ENCODE measurements at places on chromosomes 12 and 14.

GRCh38 chr14:33480071-33480886, 470.6 kb downstream of the EGLN3 start:
- no peak for DNase-seq

DNA sequence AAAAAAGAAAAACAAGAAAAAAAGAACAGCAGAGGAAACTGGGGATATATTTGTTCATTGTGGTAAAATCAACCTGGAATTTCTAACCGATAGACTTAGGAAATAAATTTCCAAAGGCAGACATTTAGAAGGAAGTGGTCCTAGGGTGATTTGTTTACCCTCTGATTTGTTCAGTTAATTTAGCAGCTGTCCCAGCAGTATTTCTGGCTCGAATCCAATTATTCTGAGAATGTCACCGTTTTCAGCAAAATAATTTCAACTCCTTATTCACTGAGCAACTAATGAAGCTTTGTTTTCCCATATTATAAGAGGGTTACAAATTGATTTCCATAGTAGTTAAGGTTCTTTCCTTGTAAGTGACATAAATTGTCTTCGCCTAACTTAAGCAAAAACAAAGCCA, 285.2 kb upstream of the SYT10 start:
- DNase-seq: no peak

GRCh38 chr12:96152164-96152563, 42.0 kb upstream of the ELK3 start:
- DNase-seq: no peak

DNA sequence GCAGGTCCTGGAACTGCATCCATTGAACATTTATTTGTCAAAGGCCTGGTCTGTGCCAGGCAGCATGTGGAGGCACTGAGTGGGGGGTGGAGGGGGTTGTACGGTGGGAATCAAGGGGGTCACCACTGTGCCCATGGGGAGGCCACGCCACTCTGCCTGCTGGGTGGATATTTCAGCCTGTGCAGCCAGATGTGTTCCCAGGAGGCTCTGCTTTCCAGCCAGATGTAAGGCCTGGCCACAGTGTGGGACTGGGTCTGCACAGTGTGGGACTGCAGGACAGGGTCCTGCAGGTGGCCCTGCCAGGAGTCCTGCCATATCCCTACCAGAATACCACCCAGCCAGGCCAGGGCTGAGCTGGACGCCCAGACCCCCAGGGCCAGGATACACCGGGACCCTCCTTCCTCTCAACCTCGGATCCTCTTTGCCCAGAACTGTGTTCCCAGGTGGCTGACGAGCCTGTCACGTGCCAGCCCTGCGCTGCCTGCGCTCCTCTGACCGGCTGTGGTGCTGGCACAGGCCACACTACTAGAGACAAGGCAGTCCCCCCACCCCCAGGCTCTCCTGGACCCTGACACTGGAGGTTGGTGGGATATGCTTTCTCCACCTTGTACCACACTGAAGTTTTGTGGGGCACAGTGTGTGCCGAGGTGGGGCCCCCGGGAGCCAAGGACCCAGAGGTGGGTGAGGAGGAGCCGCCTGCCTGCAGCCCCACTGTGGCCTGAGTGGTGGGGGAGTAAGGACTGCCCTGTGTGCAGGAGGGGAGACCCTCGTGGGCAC, 17.5 kb downstream of the XRCC3 start:
- DNase-seq: no peak

- DNase-seq: no peak
Observed at GRCh38 chr12:26939192-26939832, 1.0 kb downstream of the FGFR1OP2 start.

- no peak for DNase-seq
Observed at GRCh38 chr12:79559591-79559990, 131.2 kb downstream of the PAWR start.

DNA sequence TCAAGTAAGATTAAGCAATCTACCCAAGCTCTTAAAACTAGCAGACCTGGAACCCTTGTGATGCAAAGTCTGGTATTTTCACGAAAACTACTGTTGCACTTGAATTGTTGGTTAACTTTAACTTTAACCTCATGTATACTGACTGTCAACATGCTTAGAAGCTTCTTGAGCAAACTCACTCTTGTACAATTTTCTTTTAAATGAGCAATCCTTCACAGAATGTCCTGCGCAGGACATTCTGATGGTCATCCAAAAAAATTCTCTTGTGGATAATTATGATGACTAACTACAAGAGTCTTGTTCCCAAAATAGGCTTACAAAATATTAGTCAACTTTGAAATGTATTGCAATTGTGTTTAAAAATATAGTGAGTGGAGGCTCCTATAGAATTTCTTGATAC, 54.0 kb upstream of the PDE3A start:
- no peak for DNase-seq

DNA sequence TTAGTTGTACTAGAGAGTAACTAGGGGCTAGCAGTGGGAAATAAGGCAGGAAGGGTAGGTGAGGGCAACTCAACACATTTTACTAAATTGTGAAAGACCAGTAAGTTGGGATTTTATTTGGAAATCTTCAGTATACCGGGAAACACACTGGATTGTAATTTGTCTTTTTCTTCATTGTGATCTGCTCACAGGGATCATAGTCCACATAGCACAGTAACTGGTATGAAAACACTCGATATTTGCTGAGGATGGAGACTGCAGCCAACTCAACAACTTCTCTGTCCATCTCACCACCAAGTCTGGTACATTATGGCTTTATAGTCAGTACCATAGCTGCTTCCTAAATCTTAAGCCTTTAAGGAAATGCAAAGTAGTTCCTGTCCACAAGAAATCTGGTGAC, 2.5 kb downstream of the SLIRP start:
- no peak for DNase-seq

GRCh38 chr12:4564818-4565217, 2.8 kb downstream of the DYRK4 start:
- no peak for DNase-seq

- DNase-seq: no peak
Observed at GRCh38 chr14:51321036-51321435, 81.0 kb downstream of the TMX1 start.

DNA sequence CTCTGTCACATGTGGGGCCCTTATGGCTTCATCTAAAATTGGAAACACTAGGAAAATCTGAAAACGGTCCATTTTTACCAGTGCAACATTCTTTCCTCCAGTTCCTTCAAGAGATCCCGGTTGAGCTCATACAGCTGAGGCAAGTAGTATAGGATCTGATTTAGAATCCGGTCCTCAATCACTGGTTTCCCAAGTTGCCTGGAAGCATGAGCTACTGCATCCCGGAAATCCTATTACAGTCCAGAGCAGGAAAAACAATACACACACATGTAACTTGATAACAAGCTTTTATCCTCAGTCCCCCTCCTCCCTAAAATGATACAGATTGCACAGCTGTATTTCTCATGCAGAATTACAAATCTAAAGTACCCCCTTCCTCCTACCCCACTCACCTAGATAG, 67.9 kb upstream of the NR2C1 start:
- no peak for DNase-seq

Data from stimulated activated CD8-positive, alpha-beta memory T cell treated with anti-CD3 and anti-CD28 coated beads, Interleukin-15, amount 100 ng/mL, for 4 hours (primary cell).